ENCODE measurements at places on chromosomes 7 and 10. TPM values are rescaled to one million over a fixed set of nuclear protein-coding genes. Genes with fewer than 3 reads are reported as not detected.
A peak's percentile ranks its signal among the peaks of the same experiment; 100 is the strongest.

DNA sequence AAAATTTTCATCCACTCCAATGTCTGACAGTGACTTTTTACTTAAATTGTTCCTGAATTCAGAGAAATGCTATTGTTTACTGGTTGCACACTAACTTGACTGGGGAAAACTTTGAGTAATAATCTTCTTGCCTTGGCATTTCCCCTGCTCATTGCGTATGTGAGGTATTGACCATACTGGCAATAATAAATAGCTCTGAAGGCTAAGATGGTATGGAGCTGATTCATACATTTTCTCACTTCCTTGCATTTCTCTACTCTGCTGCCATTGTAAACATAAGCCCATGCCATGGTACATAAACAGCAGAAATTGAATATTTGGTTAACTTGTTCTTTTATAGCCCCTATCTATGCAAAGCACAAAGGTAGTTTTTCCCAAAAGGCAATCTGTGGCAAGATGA is 290.0 kb downstream of the RNLS start:
- DNase-seq: no peak

LRRN3 gene
- total RNA-seq: 0.42 TPM

- DNase-seq: no peak
These were observed 14.9 kb downstream of the STRA8 start for GRCh38 chr7:135248546-135248945.

PTPRN2 gene
- 14.7 TPM for total RNA-seq

DNA sequence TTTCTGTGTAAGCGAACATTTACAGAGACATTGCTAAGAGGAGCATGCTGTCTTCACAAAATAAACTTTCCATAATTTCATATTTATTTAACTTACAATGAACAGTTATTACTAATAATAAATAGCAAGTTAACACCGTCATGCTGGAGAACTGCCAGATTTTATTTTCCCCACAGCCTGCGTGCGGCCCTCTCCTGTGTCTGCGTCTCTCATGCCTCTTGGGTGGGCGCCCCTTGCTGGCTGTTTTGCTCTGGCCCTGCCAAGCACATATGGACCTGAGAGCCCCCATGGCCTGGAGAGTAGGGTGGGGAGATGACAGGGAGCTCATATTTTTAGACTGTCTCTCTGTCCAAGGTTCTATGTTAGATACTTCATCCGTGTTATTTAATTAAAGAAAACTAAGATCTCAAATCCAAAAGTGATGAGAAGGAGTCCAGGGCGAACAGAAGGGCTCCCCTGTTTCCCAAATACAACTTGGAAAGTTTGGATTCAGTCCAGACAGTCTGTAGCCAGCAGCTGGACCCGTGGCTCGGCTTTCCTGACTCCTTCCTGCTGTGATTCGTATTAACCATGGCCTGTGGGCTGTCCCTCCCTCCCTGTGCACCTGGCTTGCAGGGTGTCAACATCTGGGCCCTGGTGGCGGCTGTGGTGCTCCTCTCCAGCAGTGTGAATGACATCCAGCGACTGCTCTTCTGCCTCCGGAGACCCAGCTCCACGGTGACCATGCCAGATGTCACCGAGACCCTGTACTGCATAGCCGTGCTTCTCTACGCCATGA is 20.5 kb downstream of the FBH1 start:
- no peak for DNase-seq

DNA sequence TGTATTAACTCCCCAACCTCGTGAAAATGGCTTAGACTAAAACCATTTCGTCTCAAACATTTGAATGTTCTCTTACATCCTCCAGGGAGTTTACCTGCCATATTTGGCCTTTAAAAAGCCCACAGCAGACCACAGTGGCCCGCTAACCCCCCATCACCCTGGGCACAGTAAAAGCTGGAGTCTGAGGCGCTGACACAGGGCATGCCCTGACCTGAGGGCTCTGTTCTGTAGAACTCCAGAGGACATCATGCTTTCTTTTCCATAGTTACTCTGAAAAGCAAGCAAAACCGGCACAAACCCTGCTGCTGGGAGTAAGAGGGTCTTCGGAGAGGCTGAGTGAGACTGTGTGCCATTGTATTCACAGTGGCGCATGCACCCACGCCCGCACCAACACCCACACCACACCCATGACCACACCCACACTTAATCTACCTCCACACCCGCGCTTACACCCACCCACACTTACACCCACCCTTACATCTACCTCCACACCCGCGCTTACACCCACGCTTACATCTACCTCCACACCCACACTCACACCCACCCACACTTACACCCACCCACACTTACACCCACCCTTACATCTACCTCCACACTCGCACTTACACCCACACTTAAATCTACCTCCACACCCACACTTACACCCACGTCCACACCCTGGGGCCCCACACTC is 32.1 kb downstream of the LRRC27 start:
- no peak for DNase-seq

NPY4R gene
- total RNA-seq: 6.3 TPM

DNA sequence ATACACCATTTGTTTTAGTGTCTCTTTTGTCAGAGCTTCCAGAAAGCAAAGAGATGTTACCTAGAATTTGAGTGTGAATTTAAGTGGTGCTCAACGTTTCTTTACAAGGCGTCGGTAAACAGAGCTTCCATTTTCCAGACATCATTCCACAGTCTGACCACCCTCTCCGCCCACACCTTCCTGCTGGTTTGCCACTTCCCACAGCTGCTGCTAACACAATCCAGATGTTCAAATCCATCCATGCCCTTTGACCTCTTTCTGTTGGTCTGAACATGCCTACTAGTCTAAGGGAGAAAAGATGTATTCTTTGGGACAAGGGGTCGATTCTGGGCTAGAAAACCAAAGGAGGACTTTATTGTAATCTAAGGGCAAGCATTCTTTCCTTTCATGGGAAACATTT is 86.1 kb downstream of the FAM107B start:
- no peak for DNase-seq

DNA sequence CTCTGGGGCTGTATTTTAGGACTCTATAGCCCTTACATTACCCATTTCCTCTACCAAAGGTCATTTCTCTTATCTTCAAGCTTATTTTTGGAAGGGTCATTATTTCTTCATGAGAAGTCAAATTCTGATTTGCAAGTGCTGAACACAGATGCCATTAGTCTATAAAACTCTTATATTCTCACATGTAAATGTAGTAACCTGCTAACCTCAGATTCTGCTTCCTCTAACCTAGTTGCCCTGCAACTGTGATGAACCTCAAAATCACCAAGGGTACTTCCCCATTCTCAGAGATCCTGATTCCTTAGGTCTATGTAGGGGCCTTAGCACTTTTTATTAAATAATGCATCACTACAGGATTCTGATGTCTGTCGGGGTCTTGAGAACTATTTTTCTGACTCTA is 6.3 kb downstream of the FAS start:
- DNase-seq: no peak

CCDC136 gene
- 0.64 TPM for total RNA-seq

PWWP2B gene
- total RNA-seq: 61.0 TPM

- DNase-seq: no peak
These were observed 10.6 kb downstream of the BEND7 start for GRCh38 chr10:13518076-13518692.

DNA sequence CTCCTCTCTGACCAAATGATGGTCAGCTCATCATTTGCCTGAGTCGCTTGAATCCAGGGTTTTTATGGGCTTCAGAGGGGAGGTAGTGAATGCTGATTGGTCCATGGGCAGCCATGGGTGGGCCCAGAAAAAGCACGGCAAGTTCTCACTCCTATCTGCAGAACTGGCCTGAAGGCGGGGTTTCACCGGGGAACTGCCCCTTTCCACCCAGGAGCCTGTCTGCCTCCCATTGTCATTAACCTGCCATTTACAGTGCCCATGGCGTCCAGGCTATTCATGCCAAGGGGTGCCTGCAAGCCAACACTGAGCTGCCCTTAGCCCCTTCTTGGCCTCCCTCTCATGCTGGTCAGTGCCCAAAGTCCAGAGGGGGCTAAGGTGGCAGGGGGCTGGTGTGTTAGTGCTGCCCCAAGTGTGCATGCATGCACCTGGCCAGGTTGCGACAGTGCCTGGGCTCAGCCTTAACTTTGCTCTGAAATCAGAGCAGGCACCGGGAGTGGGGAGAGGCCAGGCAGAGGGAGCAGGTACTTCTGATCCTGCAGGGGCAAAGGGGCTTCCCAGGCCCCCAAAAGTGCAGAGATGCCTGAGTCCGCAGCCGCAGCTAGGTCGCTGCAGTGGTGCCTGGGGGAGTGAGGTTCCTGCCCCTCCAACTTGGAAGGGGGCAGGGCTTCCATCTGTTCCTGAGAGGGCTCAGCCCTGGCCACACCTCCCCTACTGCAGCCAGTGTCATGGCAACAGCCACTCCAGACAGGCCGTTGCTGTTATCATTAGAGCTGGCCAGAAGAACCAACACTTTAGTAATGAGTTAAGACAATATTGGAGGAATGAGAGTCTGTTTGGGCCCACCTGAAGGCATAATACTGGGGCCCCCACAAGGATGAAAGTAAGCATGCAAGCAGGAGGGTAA is 561.6 kb downstream of the GRM8 start:
- no peak for DNase-seq

CAMK2G gene
- total RNA-seq: 45.8 TPM

DNA sequence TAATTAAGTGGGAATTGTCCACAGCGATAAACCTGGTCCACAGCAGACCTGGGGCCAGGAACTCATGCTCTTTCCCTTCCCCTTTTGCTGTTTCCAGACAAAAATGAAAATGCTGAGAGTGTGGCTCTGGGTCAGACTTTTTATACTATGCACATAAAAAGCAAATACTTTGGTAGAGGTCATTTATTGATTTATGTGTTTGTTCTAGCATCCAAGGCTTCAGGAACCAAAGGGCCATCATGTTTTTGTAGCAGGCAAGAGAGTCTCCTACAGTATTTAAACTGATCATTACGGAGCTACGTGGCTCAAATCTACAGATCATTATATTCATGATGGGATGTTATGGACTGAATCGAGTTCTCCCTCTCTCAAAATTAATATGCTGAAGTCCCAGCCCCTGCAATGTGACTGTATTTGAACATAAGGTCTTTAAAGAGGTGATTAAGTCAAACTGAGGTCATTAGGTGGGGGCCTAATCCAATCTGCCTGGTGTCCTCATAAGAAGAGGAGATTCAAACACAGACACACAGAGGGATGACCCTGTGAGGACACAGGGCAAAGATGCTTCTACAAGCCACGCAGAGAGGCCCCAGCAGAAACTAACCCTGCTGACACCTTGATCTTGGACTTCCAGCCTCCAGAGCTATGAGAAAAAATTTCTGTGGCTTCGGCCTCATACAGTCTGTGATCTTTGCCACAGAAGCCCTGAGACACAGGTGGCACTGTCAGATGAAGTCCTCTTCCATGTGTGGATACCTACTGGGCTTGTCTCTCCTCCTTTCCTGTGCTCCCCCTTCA is 46.1 kb upstream of the RNF32 start:
- no peak for DNase-seq

DNA sequence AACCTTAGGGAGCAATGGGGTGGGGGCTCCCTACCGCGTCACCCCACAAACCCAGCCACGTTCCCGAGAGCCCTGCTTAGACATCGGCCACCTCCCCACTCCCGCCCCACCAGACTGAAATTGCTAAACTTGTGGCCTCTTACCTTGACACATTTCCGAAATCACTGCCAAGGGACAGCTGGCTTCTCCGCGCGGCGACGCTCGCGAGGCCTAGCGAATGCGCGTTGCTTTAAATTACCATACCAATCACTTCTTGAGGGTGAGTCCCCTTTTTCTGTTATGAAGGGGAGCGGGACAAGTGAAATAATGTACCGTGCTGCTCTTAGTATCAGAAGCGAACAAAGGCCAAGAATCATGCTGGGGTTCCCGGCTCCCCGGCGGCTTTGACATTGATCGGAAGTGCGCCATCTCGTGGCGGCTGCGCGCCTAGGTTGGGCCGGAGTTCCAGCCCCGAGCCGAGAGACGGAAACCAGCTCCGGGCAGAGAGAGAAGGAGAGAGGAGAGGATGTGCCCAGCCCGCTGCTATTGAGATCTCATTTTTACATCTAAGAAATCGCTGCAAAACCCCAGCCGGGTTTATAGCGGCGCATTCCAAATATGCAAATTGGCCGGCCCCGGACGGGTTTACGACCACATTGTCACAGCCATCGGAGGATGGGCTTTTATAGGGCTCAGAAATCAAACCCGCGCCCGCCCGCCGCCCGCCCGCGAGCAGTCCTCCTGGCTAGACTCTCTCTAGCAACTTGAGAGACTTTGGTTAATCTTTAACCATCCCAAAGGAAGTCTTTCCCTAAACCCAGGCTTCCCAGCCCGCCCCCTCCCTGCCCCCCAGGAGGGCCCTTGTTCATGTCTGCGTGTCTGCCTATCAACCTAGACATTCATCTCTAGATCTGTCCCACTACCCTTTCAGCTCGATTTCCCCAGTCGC is 5.3 kb downstream of the HOXA11 start:
- DNase-seq: peak; percentile 90

GRCh38 chr7:135936497-135937217 is 40.5 kb downstream of the MTPN start:
- no peak for DNase-seq

KNDC1 gene
- total RNA-seq: 0.29 TPM

DNA sequence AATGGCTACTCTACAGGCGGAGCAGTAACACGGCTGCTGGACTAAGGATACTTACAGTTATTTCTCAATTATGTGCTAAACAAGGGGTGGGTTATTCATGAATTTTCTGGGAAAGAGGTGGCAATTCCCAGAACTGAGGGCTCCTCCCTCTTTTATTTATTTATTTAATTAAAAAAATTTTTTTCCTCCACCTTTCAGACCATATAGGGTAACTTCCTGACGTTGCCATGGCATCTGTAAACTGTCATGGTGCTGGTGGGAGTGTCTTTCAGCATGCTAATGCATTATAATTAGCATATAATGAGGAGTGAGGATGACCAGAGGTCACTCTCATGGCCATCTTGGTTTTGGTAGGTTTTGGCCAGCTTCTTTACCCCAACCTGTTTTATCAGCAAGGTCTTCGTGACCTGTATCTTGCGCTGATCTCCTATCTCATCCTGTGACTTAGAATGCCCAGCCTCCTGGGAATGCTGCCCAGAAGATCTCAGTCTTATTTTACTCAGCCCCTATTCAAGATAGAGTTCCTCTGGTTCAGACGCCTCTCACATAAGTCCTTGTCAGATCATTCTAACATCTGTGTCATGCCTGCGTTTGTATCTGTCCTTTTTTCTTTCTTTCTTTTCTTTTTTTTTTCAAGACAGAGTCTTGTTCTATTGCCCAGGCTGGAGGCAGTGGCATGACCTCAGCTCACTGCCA is 15.9 kb upstream of the STOX1 start:
- no peak for DNase-seq

SFTPA1 gene
- 8.8 TPM for total RNA-seq

FAM25C gene
- total RNA-seq: not detected

GRCh38 chr10:119199231-119199992 is 8.0 kb upstream of the GRK5 start:
- peak; percentile 59 for DNase-seq

DNA sequence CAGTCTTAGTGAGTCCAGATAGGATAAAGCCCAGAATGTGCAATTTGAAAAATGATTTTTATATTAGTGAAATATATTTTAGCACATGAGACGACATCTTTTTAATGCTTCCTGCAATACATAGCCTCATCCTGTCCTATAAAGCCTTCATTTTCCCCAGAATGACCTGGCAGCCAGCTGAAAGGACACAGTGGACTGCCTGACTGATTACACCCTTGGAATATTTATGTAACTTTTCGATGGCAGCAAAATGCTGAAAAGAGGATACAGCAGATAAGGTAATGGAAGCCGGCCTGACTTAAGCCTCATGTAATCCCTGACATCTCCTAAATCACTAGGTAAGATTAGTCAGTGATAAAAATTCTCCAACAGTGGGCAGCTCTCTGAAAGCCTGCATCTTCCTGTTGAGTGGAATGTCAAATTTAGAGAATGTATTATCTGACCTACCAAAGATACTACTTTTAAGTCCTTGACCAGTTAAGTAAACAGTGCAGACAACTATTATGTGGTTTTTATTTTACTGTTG is 210.7 kb upstream of the STEAP1 start:
- DNase-seq: no peak

ABCB1 gene
- 22.2 TPM for total RNA-seq

MKI67 gene
- 148 TPM for total RNA-seq

GPR15LG gene
- 560 TPM for total RNA-seq

All from colonic mucosa (tissue), 4 donors.